ENCODE measurements at places on chromosomes 1 and 21. TPM values are rescaled to one million over a fixed set of nuclear protein-coding genes. Genes with fewer than 3 reads are reported as not detected.

DNA sequence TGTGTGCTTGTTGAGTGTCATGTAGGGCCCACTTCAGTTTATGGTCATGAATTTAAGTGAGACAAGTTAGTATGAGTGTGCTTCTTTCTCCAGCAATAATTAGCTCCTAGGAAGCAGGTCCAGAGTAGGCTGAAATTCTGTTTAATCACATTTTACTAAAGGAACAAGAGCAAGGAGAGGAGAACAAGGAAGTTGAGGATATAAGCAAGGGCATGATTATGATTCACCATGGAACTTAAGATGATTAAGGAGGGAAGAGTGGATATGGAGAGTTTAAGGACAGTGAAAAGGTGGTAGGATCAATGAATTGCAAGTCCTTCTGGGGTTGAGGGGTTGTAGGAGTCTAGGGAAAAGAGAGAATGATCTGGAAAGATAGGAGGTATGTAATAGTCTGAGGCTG is 3.1 kb upstream of the DIPK1A start:
- no peak for DNase-seq

GRCh38 chr21:35840197-35840799 is 220.0 kb downstream of the SETD4 start:
- peak; percentile 96 for DNase-seq

- DNase-seq: peak; percentile 54
These were observed 19.2 kb downstream of the CD1D start for GRCh38 chr1:158199849-158200248.

GBP4 gene
- 3.7 TPM for total RNA-seq

- no peak for DNase-seq
These were observed 107.7 kb downstream of the MAB21L3 start for GRCh38 chr1:116218922-116219321.
